IPS DF 6.9 (cell line): ENCODE measurements at places on chromosomes 2 and 18.

- DNase-seq, result no peak
Observed at GRCh38 chr2:173136599-173136998, 61.0 kb downstream of the MAP3K20 start.

DNA sequence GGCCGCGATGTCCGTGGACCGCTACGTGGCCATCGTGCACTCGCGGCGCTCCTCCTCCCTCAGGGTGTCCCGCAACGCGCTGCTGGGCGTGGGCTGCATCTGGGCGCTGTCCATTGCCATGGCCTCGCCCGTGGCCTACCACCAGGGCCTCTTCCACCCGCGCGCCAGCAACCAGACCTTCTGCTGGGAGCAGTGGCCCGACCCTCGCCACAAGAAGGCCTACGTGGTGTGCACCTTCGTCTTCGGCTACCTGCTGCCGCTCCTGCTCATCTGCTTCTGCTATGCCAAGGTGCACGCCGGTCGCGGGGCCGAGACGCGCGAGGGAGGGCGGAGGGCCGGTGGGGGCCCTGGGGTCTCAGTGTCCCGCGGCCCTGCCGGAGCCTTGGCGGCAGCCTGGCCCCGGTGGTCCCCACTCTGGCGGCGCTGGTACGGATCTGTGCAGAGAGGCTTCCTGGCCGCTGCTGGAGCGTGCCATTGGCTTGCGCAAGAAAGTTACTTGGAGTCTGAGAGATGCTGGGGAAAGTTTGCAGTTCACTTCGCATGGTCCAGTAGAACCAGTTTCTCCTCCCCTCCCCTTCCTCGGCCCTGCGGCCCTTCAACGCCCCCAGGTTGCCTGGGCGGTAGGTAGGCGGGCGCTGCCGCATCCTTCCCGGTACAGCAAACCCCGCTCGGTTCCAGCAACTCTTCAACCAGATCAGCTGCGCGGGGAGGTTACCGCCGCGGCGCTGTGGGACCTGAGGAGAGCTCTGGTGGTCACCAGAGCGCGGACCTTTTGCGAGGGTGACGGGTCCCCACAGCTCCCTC, 1.5 kb downstream of the GALR1 start:
- DNase-seq, result no peak

DNA sequence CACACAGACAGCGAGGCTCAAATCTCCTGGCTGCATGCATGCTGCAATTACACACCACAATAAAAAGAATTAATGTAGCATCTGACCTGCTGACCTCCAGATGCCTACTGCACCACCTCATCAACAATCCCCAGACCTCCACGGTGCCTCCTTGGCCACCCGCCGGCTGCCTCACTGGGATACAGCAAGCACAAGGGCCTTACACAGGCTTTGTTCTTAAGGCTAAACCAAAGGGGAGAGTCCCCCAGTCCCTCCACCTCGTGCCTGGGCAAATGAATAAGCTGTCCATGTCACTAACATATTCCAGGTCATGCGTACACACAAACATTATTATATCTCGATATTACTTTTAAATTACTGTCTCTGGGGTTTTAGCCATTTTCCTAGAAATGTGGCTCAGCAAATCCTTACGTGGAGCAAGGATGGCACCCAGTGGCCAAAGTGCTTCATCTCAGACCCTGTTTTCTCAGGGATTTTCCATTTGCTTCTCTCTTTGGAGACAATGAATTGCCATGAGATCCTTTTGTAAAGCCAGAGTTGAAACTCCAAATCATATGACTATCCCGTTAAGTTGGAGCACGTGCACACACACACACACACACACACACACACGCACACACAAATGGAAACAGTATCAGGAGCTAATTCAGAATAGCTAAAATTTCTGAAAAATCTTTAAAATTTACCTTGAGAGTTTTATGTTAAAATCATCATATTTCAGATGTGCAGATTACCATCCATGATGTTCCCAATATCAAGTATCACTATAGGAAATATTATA, 313.8 kb downstream of the PDE11A start:
- DNase-seq, result peak; percentile 31

DNA sequence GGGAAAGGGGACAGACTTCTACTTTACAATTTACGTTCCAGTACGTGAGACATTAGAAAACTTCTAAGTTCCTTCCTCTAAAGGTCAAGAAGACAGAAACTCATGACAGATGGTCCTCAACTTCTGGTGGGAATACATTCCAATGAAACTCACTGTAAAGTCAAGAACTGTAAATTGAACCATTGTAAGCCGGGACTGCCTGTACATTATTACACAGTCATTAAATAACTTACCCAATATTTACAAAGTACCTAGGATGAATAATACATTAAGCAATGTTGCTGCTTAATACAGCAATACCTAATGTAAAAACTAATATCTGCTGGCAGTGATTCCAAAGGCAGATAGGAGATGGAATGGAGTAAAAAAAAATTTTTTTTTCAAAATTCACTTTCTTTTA, 51.9 kb downstream of the CDH2 start:
- no peak for DNase-seq
